GM20000 (cell line): ENCODE measurements at places on chromosomes 12 and 14.
A peak's percentile ranks its signal among the peaks of the same experiment; 100 is the strongest.

- no peak for DNase-seq
Observed at GRCh38 chr12:16611146-16611545, 5.2 kb upstream of the LMO3 start.

DNA sequence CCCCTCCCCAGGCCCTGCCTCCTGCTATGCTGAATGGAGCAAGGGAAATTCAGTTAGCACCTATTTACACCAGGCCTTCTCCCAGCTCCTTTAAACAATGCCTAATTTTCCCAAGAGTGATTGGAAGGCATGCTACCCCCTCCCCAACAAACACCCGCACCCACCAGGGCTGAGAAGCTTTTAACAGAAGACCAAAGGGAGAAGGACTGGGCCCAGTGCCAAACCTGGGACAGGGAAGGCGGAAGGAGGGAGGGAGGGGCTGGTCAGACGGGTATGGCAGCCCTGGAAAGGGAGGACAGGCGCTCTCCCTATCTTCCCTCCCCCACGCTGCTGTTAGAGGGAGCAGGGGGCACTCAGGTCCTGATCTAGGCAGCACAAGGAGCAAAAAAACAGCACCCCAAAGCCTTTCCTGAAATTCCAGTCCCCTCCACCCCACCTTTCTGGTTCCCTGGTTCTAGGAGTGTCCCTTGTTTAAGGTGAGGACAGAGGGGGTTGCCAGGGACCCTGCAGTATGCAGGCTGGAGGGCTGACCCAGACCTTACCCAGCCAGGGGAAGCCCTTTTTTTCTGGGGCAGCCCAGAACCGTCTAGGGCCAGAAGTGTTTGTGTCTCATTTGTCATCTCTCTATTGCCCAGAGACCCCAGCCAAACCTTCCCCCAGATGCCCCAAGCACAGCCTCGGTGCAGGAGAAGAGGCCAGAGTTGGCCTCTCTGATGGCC lies 2.4 kb upstream of the KRT8 start:
- no peak for DNase-seq

DNA sequence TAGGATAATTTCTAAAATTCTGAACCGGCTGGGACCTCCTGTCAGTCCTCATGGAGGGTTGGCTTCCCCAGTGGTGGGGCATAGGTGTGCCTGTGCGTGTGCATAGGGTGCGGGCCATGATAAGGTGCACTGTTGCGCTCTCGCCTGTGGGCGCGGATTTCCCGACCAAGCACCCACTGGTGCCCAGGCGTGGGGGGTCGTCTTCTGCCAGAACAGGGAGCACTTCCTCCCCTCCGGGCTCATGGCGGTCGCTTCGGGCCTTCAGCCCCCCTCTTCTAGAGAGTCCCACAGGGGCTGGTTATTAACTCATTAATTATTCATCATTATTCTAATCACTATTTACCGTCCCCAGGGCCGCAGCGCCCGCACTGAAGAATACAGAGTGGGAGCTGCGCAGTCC lies 2.8 kb downstream of the C1QL4 start:
- DNase-seq, result peak; percentile 19

DNA sequence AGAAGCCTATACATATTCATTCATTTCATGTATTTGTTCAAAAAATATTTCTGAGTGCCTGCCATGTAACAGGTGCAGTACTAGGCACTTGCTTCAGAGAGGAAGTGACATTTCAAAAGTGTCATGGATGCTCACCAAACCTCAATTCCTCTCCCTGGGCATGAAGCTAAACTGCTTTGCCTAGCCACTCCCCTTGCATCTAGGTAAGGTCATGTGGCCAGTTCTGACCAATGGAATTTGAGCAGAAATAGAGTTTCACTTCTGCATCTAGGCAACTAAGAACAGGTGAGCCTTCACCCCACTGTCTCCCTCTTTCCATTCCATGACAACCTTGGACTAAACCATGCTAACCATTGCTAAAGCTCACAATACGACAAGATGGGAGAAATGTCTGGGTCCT lies 27.6 kb downstream of the TC2N start:
- DNase-seq, result no peak

- DNase-seq, result no peak
Observed at GRCh38 chr14:79082883-79083282, 912.7 kb downstream of the NRXN3 start.

- DNase-seq, result no peak
Observed at GRCh38 chr14:100860556-100861187, 34.8 kb downstream of the MEG3 start.

GRCh38 chr14:101216366-101217079 lies 313.0 kb upstream of the RTL1 start:
- DNase-seq, result no peak

- peak; percentile 79 for DNase-seq
Observed at GRCh38 chr12:96985515-96986362, 78.7 kb downstream of the NEDD1 start.

DNA sequence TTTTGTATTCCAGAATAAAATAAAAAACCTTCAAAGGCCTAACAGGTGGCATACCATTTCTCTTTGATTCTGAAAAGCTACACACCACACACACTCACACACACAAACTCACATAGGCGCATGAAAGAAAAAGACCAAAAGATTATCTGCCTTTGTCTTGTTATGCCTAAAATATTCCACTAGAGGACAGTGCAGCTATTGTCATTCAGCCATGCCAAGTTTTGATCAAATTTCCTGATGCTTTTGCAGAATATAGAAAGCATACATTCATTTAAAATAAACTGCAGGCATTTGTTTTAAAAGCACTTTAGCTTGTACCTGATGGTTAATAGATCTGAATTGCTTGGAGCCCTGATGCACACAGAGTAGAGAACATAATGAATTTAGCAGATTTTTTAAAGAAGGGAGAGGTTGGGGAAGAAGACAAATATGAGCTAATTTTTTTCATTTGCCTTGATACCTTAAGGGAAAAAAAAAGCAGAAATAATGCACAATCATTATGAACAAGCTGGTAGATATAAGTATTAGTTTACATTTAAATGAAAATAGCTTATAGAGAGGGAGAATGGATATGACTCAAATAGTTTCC lies 1766.9 kb upstream of the SEL1L start:
- DNase-seq, result peak; percentile 8
